ENCODE measurements at places on chromosomes 2 and 18.

DNA sequence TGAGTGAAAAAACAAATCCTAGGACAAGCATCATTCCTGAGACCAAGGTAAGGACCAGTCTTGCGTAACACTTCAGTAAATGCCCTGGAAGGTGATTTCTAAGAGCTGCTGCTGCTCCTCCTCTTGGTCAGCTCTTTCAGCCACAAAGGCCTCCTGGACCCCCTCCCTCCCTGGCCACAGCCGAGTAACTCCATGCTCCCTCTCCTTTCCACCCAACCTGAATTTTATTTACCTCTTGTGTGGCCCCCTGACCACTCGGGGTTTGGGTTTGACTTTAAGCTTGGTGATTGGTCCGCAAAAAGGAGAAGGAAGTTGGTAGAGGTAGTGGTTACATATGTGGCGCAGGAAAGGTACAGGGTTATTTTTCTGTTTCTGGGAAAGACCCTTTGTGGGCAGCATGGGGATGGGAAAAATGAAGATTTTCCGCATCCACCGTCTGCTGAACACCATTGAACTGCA lies 9.2 kb downstream of the HTRA2 start:
- H3K4me3 ChIP-seq = no peak overlapping the region
- no peaks in the 10 kb centered on the region for H3K4me1 ChIP-seq
- H3K27me3 ChIP-seq = peaks cover 2% of the 10 kb centered on the region
- no peak overlapping the region for H3K27ac ChIP-seq
- H3K36me3 ChIP-seq = peaks cover 1% of the 10 kb centered on the region
- DNase-seq = no peak

- peak overlapping the region; percentile 46 for H3K27ac ChIP-seq
- no peak for DNase-seq
- H3K4me3 ChIP-seq = no peak overlapping the region
- no peaks in the 10 kb centered on the region for H3K27me3 ChIP-seq
These were observed 137.6 kb upstream of the ID2 start for GRCh38 chr2:8544171-8544785.

DNA sequence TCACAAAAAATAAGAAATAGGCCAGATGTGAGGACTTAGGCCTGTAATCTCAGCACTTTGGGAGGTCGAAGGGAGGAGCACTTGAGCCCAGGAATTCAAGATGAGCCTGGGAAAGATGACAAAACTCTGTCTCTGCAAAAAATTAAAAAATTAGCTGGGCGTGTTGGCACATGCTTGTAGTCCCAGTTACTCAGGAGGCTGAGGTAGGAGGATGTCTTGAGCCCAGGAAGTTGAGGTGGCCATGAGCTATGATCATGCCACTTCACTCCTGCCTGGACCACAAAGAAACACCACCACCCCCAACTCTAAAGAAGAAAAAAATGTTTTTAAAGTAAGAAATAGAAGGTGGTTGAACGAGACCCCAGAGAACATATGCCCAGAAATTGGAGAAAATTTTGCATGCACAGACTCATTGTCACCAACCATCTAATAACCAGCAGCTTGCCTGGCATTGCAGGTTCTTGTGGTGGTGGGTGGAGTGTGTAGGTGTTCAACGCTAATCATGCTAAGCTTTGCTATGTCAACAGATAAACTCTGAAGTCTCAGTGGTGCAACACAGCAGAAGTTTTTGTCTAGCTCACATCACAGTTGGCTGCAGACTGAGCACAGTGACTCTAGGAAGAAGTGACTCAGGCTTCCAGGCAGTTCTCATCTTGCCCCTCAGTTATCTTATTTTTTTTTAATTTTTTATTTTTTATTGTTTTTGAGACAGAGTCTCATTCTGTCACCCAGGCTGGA lies 18.6 kb downstream of the ARL4C start:
- no peaks in the 10 kb centered on the region for H3K27me3 ChIP-seq
- no peaks in the 10 kb centered on the region for H3K4me1 ChIP-seq
- H3K4me3 ChIP-seq = no peak overlapping the region
- H3K36me3 ChIP-seq = no peaks in the 10 kb centered on the region

- H3K36me3 ChIP-seq = no peaks in the 10 kb centered on the region
- H3K27ac ChIP-seq = no peak overlapping the region
- DNase-seq = peak; percentile 50
- no peak overlapping the region for H3K4me3 ChIP-seq
These were observed 57.5 kb downstream of the PIAS2 start for GRCh38 chr18:46859855-46860254.

GRCh38 chr2:16621316-16621715 lies 44.3 kb downstream of the CYRIA start:
- no peak overlapping the region for H3K27ac ChIP-seq
- no peaks in the 10 kb centered on the region for H3K27me3 ChIP-seq
- no peak overlapping the region for H3K4me3 ChIP-seq

DNA sequence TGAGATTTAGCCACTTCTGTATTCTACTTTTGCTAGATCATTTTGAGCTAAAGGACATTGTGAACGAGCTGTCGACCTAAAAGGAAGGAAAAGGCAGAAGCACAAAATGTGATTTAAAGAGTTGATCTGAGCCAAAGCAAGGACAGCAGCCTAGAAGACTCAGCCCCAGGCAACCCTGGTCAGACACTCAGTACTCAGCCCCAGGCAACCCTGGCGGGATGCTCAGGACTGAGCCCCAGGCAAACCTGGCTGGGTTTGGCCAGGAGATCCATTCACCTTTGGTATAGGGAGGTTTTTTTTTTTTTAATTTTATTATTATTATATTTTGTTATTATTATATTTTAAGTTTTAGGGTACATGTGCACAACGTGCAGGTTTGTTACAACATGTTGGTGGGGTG lies 34.3 kb upstream of the PXDN start:
- no peaks in the 10 kb centered on the region for H3K36me3 ChIP-seq
- no peaks in the 10 kb centered on the region for H3K4me1 ChIP-seq
- H3K27ac ChIP-seq = no peak overlapping the region
- no peak for DNase-seq

DNA sequence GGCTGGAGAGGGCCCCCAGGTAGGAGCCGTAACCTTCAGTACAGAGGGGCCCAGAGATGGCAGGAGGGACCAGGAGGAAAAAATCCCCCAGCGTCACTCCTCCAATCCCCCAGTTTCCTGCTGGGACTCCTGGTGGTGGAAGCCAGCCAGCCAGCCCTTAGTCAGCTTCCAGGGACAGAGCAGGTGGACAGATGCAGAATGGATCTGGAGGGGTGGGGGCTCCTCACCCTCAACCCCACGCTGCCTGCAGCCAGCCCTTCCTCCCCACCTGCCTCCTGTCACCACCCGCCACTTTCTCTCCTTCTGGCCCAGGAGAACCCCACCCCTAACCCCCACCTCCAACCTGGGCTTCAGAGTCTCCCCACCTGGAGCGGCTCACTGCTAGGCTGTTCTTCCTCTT lies 21.1 kb downstream of the EMX1 start:
- H3K36me3 ChIP-seq = no peaks in the 10 kb centered on the region
- no peak for DNase-seq
- peaks cover 3% of the 10 kb centered on the region for H3K4me1 ChIP-seq
- H3K27me3 ChIP-seq = peaks cover 13% of the 10 kb centered on the region
- no peak overlapping the region for H3K27ac ChIP-seq
- no peak overlapping the region for H3K4me3 ChIP-seq

All from fibroblast of lung (primary cell).